ENCODE measurements at places on chromosomes 3 and 15. TPM values are rescaled to one million over a fixed set of nuclear protein-coding genes. Genes with fewer than 3 reads are reported as not detected.

EXD1 gene
- not detected for total RNA-seq

DNA sequence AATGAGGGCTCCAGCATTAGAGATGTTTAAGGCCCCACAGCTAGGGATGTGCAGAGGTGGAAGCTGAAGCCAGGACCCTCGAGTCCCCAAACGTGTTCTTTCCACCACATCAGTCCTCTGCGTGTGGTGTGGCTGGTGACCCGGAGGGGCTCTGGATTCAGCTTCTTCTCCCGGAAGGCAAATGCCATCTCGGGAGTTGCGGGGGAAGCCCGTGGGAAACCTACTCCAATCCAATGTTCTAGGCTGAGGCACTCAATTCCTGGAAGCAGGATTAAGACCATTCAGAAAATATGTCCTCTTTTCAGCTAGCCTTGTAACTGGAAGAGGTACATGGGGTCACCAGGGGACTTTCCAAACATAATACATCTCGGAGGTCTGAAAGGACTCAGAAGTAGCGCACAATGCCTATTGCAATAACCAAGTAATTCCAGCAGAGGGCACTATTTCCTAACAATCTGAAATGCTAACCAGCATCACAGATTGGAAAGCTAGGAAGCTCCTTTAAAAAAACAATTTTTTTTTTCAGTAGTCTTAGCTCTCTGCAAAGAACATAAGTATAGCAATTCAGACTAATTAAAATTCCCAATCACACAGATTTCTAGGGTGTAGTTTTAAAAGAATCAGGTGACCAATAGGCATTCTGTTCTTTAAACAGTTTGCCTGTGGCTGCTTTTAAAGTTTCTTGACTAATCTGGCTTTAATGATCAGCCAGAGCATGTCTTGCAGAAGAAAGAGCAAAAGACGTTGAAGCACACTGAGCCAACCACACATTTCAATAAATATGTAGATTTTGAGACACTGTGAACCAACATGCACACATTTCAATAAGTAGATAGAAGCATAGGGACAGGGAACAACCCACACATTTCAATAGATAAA is 36.1 kb downstream of the BNC1 start:
- H3K4me1 ChIP-seq, result no peaks in the 10 kb centered on the region
- no peaks in the 10 kb centered on the region for H3K36me3 ChIP-seq
- DNase-seq, result peak; percentile 78

GRCh38 chr3:72145506-72146380 is 360.8 kb upstream of the PROK2 start:
- H3K27ac ChIP-seq, result no peak overlapping the region
- no peaks in the 10 kb centered on the region for H3K27me3 ChIP-seq
- H3K36me3 ChIP-seq, result no peaks in the 10 kb centered on the region
- H3K4me1 ChIP-seq, result no peaks in the 10 kb centered on the region
- no peak for DNase-seq

SCN5A gene
- total RNA-seq, result 13.1 TPM

TNFAIP8L3 gene
- 38.3 TPM for total RNA-seq

DNA sequence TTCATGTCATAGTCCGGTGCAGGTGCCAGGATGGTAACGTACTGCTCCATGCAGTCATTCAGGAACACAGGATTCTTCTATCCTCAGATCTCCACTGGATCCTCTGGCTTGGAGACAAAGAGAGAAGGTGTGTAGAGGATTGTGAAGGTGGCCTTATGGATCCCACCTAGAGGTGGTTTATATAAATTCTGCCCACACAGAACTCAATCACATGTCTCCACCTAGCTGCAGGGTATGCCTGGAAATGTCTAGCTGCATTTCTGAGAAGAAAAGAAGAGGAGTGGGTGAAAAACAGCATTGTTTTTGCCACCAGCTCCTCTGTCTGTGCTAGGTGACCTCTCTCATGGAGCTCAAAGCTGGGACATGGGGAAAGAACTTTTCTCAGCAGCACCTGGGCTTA is 478.7 kb downstream of the PDCD6IP start:
- H3K27me3 ChIP-seq, result no peaks in the 10 kb centered on the region
- H3K4me3 ChIP-seq, result no peak overlapping the region
- no peaks in the 10 kb centered on the region for H3K36me3 ChIP-seq
- H3K4me1 ChIP-seq, result no peaks in the 10 kb centered on the region
- DNase-seq, result no peak
- H3K27ac ChIP-seq, result no peak overlapping the region

GRCh38 chr15:35522061-35522460 is 23.9 kb downstream of the DPH6 start:
- H3K27ac ChIP-seq, result peak overlapping the region; percentile 11
- H3K36me3 ChIP-seq, result no peaks in the 10 kb centered on the region
- H3K4me1 ChIP-seq, result peaks cover 12% of the 10 kb centered on the region
- DNase-seq, result peak; percentile 85
- no peak overlapping the region for H3K4me3 ChIP-seq
- H3K27me3 ChIP-seq, result no peaks in the 10 kb centered on the region

DNA sequence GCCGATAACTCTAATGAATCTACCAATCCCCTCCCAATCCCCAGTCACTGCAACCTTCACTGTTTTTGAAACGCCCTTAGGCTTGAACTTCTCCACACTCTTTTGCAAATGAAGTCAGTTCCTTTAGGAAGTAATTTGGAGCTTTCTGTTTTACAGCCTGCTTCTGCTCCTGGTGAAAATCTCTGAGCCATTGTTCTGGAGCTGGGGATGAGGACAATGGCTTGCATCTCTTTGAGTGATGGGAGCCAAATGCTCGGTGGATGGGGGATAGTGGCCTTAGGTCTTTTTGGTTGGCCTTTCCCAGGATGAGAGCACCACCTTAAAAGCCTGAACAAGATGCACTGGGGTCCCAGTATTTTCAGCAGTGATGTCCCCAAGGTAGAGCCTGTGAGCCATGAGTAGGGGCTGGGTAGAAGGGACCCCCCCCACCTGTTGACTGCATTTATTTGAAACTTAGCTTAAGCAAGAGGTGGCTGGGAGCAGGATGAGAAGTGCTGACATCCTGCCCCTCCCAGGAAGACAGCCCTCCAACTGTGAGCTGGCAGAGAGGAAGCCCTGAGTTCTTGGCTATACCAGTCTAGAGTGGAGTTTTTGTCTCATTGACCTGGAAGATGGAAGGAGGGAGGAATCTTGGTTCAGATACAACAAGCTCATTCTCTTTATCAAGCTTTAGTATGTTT is 7.6 kb upstream of the MYO5C start:
- no peak for DNase-seq
- no peaks in the 10 kb centered on the region for H3K4me1 ChIP-seq
- no peak overlapping the region for H3K4me3 ChIP-seq
- no peaks in the 10 kb centered on the region for H3K27me3 ChIP-seq
- H3K36me3 ChIP-seq, result no peaks in the 10 kb centered on the region

DNA sequence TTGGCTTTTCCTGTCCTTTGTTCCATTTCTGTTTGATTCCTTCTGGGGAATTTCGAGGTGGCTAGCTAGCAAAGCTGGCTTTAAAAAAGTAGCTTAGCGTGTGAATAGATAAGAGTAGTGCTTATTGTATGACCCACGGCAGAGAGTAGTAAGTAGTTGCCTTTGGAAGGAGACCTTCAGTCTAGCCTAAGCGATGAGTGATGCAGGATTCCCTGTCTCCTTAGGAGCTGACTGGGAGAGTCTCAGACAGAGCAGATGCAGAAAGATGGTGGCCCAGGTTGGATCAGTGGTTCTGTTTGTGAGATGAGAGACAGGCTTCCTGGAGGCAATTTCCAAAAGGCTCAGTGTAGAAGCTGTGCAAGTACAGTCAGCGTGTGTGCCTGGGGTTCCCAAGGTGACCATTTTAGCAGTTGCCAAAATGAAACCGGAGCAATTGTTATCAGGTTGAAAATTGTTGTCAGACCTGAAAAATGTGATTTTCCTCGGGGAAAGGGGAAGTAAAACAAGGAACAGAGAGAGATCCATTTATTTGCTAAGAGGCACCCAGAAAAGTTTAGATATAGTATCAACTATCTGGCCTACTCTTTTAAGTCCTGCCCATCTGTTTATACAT is 681 bp upstream of the IL5RA start:
- H3K36me3 ChIP-seq, result no peaks in the 10 kb centered on the region
- H3K27me3 ChIP-seq, result no peaks in the 10 kb centered on the region
- no peak overlapping the region for H3K27ac ChIP-seq
- no peak for DNase-seq
- no peak overlapping the region for H3K4me3 ChIP-seq
- H3K4me1 ChIP-seq, result no peaks in the 10 kb centered on the region

- no peaks in the 10 kb centered on the region for H3K27me3 ChIP-seq
- H3K4me3 ChIP-seq, result no peak overlapping the region
- no peaks in the 10 kb centered on the region for H3K36me3 ChIP-seq
- no peak overlapping the region for H3K27ac ChIP-seq
- H3K4me1 ChIP-seq, result no peaks in the 10 kb centered on the region
These were observed 866.1 kb downstream of the NSUN3 start for GRCh38 chr3:94928921-94929320.

GRCh38 chr15:43347114-43347513 is 16.7 kb upstream of the LCMT2 start:
- DNase-seq, result no peak
- no peaks in the 10 kb centered on the region for H3K36me3 ChIP-seq
- H3K27ac ChIP-seq, result no peak overlapping the region

DNA sequence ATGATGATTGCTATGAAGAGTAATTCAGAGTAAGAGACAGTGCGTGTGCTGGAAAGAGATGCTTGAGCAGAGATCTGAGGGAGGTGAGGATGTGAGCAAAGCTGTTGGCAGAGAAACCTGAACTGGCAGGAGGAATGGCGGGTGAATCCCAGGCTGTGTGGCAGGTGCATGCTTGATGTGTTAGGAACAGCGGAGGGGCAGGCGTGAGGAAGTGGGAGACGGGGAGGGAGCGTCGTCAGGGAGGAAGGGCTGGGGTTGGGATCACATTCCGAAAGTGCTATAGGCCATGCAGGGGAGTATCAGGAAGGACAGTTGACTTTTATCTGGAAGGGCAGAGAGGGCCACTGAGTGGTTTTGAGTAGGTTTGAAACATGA is 8.6 kb downstream of the GABRA5 start:
- no peak for DNase-seq
- no peaks in the 10 kb centered on the region for H3K4me1 ChIP-seq
- H3K4me3 ChIP-seq, result no peak overlapping the region
- no peak overlapping the region for H3K27ac ChIP-seq
- no peaks in the 10 kb centered on the region for H3K27me3 ChIP-seq

GRCh38 chr15:57684491-57685151 is 21.9 kb upstream of the POLR2M start:
- H3K4me3 ChIP-seq, result no peak overlapping the region
- peaks cover 2% of the 10 kb centered on the region for H3K36me3 ChIP-seq
- DNase-seq, result no peak
- no peak overlapping the region for H3K27ac ChIP-seq

- no peak overlapping the region for H3K27ac ChIP-seq
- no peak for DNase-seq
- H3K36me3 ChIP-seq, result peaks cover 8% of the 10 kb centered on the region
- no peaks in the 10 kb centered on the region for H3K4me1 ChIP-seq
- no peak overlapping the region for H3K4me3 ChIP-seq
These were observed 43.2 kb downstream of the KLHL25 start for GRCh38 chr15:85751291-85752123.

NOX5 gene
- total RNA-seq, result 0.07 TPM
